ENCODE measurements at places on chromosomes 7 and 10.

DNA sequence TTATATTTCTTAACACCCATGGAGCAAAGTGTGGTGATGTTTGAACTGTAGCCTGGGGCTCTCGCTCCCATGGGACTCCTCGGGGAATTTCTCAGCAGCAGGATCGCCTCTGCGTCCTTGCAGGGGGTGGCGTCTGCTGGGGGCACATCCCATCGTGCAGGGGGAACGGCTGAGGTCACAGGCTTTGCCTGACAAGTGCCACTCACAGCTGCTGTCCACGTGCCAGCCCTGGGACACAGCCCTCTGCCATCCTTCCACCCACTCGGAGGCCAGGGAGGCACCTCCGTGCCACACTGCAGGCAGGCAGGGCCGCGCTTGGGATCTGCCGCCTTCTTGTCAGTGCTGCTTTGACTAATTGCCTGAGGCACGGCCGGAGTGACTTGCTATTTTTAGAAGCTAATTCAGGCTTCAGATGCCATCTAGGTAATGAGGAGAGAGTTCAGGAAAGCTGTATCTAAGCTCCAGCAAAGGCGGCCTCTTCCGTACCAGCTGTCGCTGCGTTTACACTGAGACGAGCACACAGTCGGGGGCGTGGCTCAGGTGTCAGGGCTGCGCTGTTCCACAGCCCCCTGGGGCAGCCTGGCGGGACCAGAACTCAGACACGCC is 45.7 kb downstream of the PITRM1 start:
- no peak for DNase-seq

GRCh38 chr10:104038537-104038936 is 47.1 kb downstream of the COL17A1 start:
- no peak for DNase-seq

- no peak for DNase-seq
Measured at GRCh38 chr7:51021906-51022570, 239.3 kb upstream of the GRB10 start.

- no peak for DNase-seq
Measured at GRCh38 chr10:4265964-4266363, 481.0 kb upstream of the KLF6 start.

- DNase-seq = no peak
Measured at GRCh38 chr7:91628742-91629141, 251.8 kb downstream of the MTERF1 start.

DNA sequence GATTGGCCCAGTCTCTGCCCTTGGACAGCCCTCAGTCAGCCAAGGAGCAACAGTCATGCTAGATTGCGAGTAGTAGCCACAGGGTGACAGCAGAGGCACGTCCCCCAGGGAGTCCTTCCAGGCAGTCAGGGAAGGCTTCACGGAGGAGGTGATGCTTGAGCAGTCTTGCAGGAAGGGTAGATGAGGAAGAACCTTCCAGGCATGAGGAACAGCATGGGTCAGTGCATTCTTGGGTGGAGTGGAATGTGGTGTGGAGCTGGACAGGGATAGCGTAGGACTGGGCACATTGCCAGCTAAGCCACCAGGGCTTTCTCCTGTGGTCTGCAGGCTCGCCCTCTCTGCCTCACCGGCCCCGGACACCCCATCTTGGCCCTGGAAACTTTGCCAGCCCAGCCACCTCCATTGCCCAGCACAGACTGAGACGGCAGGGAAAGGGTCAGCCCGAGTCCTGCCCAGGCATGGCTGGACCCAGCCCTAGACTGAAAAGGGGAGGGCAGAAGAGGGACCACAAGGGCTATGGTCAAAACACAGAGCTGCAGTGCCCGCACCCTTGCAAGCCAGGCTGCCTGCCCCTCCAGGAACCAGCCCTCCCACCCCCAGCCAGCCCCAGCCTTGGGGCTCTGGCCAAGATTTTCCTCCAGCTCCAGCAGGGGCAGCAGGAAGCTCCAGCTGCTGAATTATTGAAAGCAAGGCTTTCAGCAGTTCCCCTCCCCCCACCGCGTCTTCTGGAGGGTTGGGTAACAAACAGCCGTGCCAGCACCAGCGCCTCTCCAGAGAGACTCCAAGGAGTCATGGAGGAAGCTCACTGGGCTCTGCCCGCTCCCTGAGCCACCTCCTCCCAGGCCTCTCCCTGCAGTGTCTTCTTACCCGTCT is 18.7 kb downstream of the SRRM3 start:
- DNase-seq = peak; percentile 70

DNA sequence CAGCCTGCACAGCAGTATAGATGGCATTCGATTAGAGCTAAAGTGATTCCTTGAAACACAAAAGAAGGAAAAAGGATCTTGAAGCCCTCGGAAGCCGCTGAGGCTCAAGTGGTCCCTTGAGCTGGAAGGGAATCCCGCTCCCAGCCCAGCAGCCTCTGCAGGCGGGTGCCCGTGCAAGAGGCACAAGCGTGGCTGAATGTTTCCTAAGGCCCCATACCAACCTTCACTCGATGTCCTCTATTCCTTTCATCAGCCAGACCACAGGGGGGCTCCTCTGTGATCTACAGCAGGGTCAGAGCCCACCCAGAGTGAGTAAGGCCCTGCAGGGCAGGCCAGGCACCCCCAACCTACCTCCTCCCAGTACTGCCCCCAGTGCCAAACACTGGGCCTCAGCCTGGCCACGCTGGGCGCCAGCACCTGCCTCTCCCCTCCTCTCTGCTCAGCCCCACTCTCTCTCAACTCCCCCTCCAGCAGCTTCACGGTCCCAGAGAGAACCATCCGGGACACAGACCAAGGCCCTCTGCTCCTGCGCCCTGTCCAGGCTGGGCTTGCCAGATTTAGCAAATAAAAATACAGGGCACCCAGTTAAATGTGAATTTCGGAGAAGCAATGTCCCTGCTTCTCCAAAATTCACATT is 30.5 kb downstream of the EBF3 start:
- no peak for DNase-seq

- DNase-seq = no peak
Measured at GRCh38 chr10:100740476-100741377, 4.7 kb upstream of the PAX2 start.
